ENCODE measurements at places on chromosomes 16 and 17.

DNA sequence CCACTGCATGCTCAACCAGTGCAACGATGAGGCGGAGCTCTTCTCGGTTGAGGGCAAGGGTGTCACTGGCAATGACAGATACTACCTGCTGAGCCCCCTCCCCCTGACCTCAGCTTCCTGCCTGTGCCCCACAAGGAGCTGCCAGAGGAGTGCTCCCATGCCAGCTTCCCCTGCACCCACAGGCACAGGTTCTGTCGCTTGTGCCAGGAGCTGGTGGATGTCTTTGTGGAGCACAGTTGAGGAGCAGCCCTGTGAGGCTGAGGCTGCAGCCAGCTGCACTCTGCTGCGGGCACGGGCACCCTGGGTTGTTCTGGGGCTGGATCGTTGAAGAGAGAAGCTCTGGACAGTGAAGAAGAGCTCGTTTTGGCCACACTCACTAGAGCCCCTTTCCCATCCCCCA is 165.3 kb upstream of the ZNF267 start:
- DNase-seq = no peak

DNA sequence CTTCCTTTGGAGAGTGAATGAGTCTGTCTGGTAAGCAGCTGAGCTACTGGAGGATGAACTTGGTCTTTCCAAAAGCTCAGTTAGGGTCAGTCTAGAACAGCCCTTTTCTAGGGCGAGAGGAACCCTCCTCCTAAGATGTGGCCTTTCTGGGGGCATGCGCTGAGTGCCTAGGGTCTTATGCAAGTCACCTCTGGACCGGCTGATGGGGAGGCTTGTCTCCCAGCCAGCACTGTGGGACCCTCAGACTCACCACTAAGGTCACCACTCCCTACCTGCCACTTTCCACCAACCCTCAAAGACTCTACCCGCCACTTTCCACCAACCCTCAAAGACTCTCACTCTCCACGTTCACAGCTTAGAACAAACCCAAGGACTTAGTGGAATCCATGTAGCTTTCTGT is 26.8 kb downstream of the LMF1 start:
- no peak for DNase-seq

GRCh38 chr17:81035521-81036196 is 708 bp downstream of the BAIAP2 start:
- DNase-seq = peak; percentile 64

DNA sequence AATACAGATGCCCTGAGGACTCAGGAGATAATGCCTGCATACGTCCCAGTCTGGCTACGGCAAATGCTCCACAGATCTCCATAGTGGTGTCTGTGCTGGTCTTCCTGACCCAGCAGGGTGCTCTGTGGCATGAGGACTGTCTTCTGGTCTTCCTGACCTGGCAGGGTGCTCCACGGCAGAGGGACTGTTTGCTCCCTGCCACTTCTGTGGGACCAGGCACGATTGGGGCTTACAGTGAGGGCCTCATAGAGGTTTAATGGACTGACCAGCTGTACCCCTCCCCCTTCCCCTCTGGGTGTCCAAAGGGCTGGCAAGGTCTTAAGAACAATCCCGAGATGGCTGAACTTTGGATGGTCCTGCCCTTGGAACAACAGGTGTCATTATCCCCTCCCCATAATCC is 123.1 kb downstream of the C16orf78 start:
- no peak for DNase-seq

- DNase-seq = no peak
Observed at GRCh38 chr16:62638964-62639870, 603.0 kb upstream of the CDH8 start.

DNA sequence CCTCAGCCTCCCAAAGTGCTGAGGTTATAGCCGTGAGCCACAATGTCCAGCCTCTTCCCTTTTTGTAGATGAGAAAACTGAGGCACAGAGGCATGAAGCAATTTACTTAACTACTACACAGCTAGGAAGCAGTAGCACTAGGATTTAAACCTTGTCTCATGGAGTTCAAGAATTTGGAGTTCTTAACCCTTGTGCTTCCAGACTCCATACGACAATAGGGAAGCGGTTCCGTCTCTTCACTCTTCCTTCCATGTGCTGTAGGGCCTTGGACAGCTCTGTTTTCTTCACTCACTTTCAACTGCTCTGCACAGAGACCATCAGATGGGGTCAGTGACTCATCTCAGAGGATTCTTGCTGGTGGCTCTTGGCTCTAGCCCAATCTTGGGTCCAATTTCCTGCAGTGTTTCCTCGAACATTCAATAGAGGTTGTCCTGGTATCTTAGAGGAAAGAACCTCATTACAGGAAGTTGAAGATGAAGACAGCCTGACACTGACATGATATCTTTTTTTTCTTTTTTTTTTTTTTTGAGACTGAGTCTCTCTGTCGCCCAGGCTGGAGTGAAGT is 19.3 kb downstream of the ITGAL start:
- DNase-seq = no peak

DNA sequence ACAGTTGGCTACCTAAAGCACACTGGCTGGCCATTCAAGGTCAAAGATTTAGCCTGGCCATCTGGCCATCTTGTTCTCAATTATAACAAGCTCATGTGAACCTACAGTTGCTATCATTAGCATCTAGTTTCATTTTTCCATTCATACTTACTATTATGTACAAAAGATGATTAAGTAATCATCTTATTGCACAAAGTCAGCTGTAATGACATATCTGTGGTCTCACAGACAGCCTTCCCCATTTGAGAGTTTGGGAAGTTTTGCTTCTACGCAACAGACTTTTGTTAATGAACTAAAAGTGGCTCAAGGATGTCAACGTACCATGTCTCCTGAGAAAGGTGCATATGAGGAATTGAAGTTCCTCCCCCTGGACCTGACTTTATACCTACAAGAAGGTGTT is 51.3 kb downstream of the HS3ST3B1 start:
- DNase-seq = no peak

DNA sequence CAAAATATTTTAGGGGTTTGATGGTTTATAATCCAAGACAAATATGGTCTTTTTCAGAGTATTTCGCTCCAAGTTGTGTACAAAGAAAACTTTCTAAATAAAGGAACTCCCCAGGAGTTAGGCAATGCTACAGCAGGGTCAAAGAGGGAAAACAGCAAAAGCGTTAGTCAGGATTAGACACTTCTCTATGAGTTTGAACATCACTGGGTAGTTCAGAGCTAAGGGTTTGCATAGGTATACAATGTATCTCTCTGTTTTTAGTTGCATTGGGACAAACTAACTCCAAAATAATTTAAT is 34.8 kb downstream of the FAM20A start:
- DNase-seq = no peak

- DNase-seq = no peak
Observed at GRCh38 chr17:69064001-69064400, 3.3 kb upstream of the ABCA9 start.

GRCh38 chr16:49464877-49465504 is 91.4 kb downstream of the C16orf78 start:
- peak; percentile 48 for DNase-seq

DNA sequence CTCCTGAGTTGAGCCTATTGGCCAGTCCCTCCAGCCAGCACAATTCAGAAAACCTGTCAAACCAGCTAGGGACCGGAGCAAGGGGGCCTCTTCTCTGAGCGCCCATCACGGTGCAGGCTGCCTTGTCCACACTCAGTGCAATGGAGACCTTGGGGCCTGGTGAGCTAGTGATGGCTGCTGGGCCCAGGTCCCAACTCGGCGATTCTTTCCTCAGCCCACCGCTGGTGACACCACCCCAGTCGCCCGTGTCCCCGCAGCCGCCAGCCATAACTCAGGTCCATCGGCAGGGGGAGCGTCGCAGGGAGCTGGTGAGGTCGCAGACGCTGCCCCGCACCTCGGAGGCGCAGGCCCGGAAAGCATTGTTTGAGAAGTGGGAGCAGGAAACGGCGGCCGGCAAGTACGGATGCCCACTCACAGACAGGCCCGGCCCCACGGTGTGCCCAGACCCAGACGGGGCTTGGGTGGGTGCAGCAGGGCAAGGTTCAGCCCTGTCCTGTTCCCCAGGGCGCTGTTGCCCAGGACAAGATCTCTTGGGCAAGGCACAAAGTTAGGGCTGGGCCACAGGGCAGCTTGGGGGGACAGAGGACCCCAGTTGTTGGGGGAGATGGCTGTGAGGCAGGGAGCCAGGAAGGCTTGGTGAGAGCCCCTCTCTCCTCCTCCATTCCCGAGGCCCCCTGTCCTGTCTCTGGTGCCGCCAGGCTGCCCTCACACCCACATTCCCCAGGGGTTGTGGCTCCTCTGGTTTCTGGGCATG is 10.8 kb downstream of the SMTNL2 start:
- no peak for DNase-seq

DNA sequence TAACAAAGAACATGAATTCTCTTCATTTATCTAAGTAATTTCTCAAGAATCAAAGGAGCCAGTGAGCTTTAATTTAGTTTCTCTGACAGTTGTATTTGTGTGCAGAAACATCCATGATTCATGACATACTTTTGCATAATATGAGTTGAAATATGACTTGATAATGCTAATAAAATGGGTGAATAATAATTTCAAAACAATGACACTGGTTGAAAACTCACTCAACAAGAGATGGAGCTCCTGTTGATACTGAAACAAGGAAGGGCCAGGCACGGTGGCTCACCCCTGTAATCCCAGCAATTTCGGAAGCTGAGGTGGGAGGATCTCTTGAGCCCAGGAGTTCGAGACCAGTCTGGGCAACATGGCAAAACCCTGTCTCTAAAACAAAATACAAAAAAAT is 147.0 kb downstream of the MAP2K6 start:
- no peak for DNase-seq

DNA sequence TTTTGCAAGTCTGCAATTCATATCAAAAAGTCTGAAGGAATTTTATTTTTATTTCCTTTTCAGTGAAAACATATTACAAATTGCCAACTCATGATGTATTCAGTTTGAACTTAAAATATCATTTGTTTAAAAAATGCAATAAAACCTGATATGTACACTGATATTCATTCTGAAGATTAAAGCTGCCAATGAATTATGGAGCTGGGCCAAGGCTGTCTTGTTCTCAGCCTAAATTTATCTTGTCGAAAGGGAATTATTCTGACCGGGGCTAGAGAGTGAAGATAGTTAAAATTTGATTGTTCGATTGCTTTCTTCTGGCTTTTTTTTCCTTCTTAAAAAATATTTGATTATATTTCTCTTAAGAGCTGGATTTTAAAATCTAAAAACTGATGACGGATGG is 54.0 kb upstream of the RBFOX1 start:
- DNase-seq = no peak

GRCh38 chr16:59612094-59612493 is 878.0 kb upstream of the GOT2 start:
- no peak for DNase-seq

DNA sequence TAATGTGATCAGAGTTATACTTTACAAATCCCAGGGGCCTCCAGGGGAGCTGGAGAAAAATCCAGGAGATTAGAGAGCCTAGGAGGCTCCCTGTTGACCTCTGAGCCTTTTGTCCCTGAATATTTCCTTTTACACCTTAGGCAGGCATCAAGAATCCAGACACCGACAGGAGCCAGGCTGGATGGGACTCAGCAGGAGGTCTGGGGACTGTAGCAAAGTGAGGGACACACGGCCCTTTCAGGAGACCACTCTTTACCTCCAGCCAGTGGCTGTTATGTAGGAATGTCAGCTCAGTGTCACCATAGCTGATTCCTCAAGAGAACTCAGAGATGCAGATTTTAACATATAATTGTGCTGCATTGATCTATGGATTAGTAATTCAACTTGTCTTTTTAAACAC is 198.4 kb downstream of the SHISA9 start:
- DNase-seq = no peak

GRCh38 chr16:63617990-63618763 is 1503.7 kb downstream of the CDH11 start:
- peak; percentile 44 for DNase-seq

DNA sequence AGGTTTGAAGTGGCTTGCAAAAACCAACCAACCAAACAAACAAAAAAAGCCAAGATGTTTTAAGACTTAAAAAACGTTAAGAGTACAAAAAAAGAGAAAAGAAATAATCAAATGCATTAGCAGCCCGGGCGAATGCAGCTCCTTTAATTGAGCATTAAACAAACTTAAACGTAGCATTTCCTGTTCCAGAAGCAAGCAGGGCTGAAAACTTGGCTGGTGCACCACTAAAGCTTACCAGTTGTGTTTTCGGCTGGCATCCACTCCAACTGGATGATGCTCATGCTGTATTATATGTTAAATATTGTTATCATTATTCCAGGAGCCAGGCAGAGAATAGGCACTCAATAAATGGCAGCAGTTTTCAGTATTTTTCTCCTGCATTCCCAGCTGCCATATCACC is 45.1 kb downstream of the IRX6 start:
- no peak for DNase-seq

DNA sequence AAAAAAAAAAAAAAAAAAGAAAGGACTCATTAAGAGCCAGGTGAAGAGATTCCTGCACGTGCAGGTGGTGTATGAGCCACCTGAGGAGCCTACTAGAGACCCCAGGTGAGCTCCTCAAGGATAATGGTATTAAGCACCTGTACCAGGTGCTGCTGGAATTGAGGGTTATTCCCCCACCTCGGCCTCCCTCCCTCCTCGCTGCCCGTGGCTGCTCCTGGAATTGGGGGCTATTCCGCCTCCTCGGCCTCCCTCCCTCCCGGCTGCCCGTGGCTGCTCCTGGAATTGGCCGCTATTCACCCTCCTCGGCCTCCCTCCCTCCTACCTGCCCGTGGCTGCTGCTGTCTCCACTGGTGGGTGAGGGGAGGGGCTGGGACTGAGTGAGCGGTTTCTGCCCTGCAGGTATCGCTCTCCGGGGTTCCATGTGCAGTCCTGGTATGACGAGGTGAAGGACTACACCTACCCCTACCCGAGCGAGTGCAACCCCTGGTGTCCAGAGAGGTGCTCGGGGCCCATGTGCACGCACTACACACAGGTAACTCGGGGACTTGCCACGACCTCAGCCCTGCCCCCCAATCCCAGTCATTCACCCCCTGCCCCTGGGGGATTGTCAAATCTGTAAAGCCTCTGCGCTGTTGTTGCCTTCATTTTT is 29.3 kb downstream of the CRISPLD2 start:
- DNase-seq = no peak

- DNase-seq = peak; percentile 66
Observed at GRCh38 chr17:2057760-2058585, 3.1 kb downstream of the HIC1 start.

- no peak for DNase-seq
Observed at GRCh38 chr17:37315601-37316000, 60.2 kb upstream of the C17orf78 start.

GRCh38 chr17:42639525-42640113 is 19.5 kb upstream of the TUBG2 start:
- no peak for DNase-seq

- DNase-seq = peak; percentile 30
Observed at GRCh38 chr16:27819881-27820610, 243.5 kb downstream of the GSG1L start.

DNA sequence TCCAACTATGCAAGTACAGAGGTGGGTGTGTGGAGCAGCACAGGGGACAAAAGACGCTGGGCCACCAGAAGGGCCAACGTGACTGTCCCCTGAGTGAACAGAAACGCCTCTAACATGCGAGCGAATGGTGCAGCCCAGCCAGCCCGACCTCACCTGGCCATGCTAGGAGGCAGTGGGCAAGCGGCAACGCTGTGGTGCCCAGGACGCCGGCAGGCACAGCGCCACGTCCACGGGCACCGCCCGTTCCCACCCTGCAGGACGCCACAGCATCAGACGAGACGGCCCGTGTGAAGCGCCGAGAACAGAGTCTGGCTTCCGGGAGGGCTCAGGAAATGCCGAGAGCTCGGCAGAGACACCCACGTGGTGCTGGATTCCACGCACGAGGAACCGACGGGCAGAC is 2.2 kb downstream of the CEP295NL start:
- DNase-seq = no peak
